ENCODE measurements at places on chromosomes 11 and 22. TPM values are rescaled to one million over a fixed set of nuclear protein-coding genes. Genes with fewer than 3 reads are reported as not detected.

The PATE4 gene
- total RNA-seq: not detected

The OVCH2 gene
- total RNA-seq: not detected

The MPZL2 gene
- total RNA-seq: 3.8 TPM

The SCN2B gene
- total RNA-seq: 0.13 TPM

The MUC6 gene
- not detected for total RNA-seq

The OR52N2 gene
- total RNA-seq: not detected

The GRIK4 gene
- total RNA-seq: not detected

The VPREB1 gene
- not detected for total RNA-seq

The CCDC157 gene
- 4.6 TPM for total RNA-seq

The FBLN1 gene
- total RNA-seq: 43.8 TPM

The BBS1 gene
- total RNA-seq: 24.9 TPM

The MIOX gene
- total RNA-seq: 0.33 TPM

The ANKRD49 gene
- 3.7 TPM for total RNA-seq

The SPDYC gene
- not detected for total RNA-seq

The KCNJ5 gene
- total RNA-seq: not detected

The SLC1A2 gene
- total RNA-seq: not detected
